ENCODE measurements at places on chromosomes 1 and 21.

DNA sequence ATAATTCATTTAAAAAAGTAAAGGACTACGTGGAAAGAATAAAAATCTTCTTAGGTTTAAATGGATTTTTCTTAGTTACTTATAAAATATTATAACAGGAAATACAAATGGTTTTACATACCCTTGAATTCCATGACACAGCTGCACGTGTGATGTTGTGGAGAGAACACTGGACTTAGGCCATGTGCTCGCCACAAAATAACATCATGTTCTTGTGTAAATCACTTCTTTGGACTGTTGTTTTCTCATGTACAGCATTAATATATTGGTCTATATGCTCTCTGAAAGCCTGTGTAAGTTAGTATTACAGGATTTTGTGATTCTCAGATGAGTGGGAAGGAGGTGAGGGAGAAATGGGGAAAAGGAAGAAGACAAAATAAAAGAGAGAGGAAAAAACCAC lies 228.2 kb downstream of the DNM3 start:
- DNase-seq, result no peak

DNA sequence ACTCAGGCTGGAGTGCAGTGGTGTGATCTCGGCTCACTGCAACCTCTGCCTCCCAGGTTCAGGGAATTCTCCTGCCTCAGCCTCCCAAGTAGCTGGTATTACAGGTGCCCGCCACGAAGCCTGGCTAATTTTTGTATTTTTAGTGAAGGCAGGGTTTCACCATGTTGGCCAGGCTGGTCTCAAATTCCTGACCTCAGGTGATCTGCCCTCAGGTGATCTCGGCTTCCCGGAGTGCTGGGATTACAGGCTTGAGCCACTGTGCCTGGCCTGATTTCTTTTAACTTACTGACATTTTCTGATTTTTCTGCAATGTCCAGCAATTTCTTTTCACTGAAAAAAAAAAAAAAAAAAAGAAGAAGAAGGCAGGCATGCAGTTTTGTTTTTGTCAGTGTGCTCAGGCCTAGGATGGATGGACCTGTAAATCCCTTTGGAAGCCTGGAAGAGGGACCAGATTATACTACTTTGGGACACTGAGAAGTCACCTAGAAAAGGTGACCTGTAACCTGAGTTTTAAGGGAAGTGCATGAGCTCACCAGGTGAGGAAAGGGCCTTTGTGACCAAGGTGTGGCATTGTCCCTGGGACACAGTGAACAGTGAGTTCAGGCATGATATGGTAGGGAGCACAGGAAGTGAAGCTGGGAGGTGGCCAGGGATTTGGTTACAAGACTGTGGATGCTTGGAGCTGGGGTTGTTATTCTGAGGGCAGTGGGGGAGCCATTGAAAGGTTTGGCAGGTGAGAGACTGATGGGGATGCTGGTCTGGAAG lies 2.7 kb upstream of the TMEM61 start:
- no peak for DNase-seq

DNA sequence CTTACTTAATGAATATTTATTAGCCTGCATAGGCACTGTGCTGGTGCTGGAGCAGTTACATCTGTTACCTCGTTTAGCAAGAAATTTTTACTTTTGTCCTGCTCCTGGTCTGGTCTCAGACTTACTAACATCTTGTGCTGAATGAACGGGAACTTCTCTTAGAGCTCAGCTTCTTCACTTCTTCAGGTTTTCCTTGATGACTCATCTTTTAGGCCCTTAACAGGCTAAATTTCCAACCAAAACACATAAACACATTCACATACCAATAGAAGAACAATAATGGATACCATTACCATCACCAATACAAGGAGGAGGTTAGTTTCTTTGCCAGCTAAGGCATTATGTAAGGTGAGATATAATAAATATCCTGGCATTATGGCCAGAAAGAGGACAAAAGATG lies 68.9 kb downstream of the IFI44 start:
- no peak for DNase-seq

GRCh38 chr1:116401646-116402176 lies 28.7 kb downstream of the ATP1A1 start:
- DNase-seq, result no peak

DNA sequence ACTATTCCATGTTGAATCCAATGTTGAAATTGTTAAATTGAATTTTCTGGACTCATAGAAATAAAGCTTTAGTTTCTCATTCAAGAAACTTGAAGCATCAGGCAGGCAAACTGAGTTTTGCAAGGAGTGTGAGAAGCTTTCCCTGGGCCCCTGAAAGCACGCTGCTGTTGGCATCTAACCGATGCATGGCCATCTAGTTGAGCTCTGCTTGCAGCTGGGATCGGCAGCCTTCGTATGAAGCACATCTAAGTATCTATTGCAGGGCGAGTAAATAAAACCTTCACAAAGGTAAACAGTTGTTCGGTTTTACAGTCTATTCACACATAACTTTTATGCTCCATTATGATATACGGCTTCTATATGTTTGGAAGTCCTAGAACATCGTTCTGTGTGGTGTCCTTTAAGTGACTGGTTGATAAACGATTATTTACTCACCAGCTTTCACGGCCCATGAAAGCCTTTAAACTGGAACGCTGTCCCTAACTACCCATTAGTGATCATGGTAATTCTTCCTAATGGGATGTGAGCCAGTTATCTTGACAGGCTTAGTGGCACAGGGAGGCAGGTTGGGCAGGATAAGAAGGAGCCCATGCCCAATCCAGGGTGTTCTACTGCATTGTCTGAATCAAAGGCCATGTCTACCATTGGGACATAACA lies 71.7 kb downstream of the SEC16B start:
- no peak for DNase-seq

GRCh38 chr1:63051356-63051755 lies 267.4 kb downstream of the ATG4C start:
- no peak for DNase-seq

GRCh38 chr1:167762061-167762746 lies 40.4 kb downstream of the MPZL1 start:
- no peak for DNase-seq

DNA sequence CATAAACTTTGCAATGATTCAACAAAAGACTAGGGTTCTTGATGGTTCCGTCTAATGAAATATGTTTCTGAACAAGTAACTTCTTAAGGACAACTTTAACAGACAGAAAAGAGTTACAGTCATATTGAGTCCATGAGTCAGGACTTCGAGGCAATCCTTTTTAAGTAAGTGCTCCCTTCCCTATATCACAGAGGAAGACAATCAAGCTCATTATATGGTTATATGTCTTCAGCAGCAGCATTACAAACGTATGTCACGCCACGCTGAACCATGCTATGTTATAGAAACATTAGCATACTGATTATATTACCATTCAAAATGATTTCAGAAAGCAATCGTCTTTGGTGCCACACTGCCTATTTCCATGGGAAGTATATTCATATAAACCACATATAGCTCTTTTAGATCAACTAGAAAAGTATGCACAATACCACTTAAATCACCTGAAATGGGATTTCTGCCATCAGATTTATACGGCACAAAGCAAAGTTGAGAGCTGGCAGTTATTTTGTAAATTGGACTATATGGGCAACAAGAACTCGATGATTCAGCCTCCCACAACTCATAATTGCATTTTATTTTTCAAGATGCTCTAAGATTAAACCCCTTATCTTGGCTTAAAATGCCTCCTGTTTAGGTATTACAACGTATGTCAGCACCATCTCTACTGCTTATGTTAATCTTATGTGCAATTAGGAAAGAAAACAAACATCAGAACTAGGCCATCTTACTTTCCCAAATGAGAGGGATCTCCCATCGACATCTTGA lies 111.3 kb upstream of the SAMSN1 start:
- no peak for DNase-seq

DNA sequence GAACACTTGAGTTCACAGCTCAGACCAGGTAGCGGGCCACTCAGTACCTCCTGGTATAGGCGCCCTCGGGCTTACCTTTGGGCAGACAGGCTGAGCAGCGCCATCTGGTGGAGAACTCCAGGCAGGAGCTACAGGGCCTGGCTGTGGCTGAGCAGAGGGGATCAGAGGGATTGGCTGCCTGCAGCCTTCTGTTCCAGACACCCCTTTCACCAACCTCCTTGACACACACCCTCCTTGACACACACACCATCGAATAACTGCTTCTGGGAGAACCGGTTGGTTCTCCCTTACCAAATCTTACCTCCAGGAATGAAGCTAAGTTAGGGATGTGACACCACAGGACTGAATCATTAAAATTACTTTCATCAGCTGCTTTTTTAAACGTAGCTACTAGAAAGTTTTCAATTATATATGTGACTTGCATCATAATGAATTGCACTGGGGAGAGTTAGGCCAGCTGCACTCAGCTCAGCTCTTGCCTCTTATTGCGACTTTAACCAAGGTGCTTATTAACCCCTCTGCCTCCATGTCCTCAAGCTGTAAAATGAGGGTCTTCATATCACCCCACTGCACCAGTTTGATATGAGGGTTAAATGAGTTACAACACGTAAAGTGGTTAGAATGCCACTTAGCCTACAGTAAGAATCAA lies 6.6 kb downstream of the LIN28A start:
- peak; percentile 94 for DNase-seq

GRCh38 chr1:15940110-15941043 lies 35.5 kb downstream of the ZBTB17 start:
- DNase-seq, result no peak

DNA sequence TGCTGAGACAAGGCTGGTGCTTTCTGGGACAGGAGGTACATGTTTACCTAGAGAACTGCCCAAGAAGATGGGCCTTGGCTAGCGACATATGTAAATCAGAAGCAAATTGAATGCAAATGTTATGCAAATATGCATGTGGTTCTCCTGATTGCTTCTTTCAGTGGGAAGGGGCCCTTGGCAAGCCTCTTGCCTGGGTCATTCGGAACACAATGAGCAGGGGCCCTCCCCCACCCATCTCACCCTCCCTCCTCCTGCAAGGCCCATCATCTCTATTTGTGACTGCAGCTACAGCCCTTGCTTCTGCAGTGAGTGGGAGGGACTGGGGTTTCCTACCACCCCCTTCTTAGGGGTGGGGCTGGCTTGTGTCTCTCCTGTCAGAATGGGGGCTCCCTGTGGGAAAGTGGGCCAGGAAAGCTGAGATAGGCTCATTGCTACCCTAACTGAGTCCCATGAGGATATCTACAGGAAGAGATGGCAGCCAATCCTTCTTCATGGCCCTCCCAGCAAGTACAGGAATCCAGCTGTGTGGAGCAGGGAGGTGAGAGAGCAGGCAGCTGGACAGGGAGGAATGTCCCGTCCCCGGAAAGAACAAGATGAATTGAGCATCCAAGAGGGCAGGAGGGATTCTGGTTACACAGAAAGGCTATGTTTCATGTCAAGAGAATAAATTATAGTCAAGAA lies 31.0 kb downstream of the FOXD2 start:
- DNase-seq, result no peak

DNA sequence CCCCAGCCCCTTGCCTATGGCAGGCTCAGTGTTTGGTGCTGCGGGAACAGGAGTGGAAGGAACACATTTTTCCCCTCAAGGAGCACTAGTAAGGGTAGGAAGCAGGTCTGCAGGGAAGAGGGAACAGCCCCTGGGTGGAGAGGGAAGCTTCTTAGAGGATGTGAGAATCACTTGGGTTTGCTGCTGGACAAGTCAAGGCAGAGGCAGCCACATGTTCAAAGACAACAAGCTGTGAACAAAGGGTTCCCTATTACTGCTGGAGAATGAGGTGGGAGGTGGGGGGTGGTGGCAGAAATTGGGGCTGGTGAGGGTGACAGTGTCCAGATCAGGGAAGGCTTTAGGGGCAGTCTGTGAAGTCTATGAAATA lies 24.8 kb upstream of the CITED4 start:
- DNase-seq, result no peak

- no peak for DNase-seq
Observed at GRCh38 chr1:232635778-232636356, 5.9 kb upstream of the SIPA1L2 start.

DNA sequence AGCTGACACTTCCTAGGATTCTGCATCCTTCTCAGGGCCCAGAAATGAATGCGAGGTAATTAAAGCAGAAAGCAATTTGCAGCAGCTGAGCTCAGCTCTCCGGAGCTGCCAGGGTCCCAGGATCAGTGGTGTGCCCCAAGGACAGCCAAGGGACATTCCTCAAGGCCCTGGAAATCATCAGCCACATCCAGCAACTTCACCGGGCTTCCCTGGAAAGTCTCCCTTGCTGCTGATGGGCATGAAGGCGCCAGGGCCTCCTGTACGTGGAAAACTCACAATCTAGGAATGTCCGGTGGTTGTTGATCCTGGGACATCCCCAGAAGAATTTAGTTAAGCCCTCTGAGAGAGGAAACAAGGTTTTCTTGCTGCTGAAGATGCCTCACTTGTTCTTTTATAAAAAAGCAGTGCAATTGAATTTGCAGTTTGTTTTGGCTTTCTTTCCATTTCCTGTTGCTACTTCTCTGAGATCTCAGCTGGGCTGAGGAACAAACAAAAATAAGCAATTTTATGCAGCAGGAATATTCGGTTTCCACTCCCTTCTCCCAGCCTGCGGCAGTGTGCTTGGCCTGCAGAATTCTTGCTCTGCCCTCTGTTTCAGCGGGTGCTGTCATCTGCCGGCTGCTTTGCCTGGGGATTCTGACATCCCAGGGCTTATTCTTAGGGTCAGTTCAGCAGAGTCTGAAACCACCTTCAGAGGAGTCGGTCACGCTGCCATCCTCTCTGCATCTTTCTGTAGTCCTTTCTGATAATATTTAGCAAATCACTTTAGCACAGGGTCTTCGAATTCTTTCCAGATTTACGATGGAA lies 85.9 kb downstream of the TCP10L start:
- no peak for DNase-seq

DNA sequence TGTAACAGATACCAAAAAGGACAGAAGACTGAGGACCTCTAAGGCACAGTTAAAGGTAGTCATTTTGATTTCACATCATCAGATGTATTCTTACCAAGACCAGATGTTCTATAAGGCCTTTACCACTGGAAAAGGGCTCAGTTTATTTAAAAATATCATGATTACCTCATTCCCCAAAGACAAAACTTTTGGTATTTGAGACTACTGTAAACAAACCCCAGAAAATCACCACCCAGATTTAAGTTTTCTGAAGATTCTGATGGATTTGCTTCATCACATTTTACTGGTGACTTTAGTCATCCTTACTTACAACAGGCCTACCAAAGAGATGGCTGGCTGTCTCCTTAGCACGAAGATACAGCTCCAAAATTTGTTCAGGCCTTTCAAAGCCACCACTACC lies 8.3 kb downstream of the ENAH start:
- DNase-seq, result no peak

Measured in posterior cingulate gyrus (tissue), 11 donors.